ENCODE measurements at places on chromosomes 13 and 19.

DNA sequence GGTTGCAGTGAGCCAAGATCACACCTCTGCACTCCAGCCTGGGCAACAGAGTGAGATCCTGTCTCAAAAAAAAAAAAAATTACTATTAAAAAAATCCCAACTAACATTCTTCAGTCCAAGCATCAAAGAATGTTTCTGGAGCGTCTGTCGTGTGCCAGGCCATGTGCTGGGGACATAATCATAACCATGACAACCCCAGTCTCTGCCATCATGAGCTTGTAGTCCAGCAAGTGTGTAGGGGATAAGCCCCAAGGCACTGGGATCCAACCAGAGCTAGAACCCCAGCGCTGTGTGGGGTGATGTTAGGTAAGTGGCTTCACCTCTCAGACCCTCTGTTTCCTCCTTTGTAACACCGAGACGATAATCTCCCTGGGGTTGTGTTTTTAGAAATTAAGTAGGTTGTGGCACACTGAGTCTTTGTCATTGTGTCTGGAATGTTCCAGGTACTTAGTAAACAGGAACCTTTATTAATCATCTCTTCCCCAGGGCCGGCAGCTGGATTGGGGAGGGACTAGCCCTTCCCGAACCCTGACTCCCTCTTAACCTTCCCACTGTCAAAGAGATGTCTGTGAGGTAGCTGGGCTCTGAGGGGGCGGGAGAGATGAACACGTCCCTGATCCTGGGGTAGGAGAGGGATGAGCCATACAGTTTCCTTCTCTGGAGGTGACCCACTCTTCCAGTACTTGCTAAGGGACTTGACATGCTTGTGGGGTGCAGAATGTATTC lies 5.2 kb downstream of the ITPKC start:
- DNase-seq: no peak

GRCh38 chr13:95315752-95316151 lies 14.5 kb upstream of the ABCC4 start:
- no peak for DNase-seq

DNA sequence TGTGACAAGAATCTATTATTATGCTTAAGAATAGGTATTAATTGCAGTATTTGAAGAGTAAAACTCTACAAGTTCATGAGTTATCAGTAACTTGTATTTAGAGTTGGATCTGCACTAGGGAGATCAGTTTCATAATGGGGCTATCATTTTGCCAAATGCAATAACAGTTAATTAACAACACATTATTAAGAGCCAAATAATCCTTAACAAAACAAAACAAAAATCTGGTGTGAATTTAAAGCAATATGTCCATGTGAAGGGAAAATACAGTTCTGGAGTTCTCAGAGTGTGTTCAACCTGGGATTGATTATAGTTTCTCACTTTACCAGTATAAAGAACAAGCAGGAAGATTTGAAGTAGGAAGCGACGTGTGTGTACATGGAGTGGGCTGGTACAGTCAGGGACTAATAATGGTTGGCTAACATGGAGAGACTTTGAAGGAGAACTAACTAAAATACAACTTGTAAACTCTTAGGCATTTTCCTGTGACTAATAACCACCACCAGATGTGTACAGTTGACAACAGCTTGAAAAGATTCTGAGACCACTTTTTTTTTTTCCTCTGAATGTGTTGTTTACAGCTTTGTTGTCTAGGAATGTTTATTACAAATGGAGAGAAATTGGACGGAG lies 58.5 kb downstream of the POSTN start:
- DNase-seq: no peak

DNA sequence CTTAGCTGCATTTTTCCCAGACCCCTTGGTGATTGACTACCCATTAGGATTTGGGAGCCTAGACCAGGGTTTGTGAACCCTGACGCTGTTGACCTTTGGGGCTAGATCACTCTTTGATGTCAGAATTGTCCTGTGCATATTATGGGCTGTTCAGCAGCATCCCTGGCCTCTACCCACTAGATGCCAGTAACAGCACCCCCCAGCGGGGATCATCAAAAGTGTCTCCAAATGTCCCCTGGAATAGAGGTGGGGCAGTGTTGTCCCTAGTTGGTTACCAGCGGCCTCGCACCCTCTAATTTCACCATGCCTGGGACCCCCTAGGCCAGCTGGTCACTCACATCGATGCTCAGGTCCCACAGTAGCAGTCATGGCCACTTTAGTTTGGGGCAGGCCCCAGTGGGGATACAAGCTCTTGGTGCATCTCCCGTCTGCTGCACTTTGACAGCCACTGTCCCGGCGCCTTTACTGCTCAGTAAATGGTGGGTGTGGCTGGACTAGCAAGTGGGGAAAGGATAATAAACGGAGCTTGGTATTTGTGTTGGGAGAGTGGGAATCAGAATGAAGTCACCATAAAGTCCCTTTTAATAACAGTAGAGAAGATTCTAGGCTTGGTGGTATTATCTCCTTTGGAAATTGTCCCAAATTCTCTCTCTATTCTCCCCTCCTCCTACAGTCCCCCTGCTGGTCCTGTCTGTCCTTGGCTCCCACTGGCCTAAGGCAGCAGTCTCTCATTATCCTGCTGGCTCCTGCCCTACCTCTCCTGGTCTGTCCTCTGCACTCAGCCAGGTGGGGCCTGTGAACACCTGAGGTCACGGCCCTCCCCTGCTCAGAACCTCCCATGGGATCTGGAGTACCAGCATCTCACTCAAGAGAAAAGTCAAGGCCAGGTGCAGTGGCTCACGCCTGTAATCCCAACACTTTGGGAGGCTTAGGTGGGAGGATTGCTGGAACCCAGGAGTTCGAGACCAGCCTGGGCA lies 80.6 kb downstream of the SIPA1L3 start:
- no peak for DNase-seq

DNA sequence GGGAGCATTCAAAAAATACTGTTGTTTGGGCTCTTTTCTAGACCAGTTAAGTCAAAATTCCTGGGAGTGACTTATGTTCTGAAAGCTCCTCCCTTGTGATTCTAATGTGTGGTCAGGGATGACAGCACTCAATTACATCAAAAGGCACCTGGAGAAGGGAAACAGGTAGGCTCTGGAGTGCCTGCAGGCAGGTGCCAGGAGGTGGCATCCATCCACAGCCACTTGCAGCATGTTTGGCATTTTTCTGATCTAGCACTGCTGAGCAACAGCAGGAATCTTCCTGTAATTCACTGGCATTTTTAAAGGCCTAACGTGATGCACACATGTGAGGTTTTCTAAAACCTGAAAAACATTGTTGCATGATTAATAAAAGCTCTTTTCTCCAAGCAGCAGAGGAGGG lies 94.6 kb downstream of the CCNA1 start:
- DNase-seq: no peak

DNA sequence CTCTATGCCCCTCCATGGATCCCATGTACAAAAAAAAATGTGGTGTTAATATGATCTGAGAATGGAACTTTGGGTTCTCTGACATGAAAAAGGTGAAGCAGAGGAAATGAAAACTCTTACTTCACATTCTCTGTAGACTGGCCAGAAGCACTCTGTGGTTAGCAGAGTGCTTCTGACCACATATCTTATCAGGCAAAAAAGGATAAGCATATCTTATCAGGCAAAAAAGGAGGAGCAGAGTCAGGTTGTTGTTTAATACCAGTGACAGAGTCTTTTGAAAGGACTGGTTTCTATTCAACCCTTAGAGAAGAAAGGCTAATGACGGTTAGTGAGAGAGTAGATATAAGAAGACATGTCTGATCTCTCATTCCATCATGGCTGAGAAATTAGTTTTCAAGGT lies 1404.8 kb downstream of the SLITRK1 start:
- no peak for DNase-seq

- no peak for DNase-seq
Measured at GRCh38 chr13:95250961-95251360, 50.3 kb downstream of the ABCC4 start.

- no peak for DNase-seq
Measured at GRCh38 chr19:8194528-8195267, 14.5 kb upstream of the CERS4 start.

DNA sequence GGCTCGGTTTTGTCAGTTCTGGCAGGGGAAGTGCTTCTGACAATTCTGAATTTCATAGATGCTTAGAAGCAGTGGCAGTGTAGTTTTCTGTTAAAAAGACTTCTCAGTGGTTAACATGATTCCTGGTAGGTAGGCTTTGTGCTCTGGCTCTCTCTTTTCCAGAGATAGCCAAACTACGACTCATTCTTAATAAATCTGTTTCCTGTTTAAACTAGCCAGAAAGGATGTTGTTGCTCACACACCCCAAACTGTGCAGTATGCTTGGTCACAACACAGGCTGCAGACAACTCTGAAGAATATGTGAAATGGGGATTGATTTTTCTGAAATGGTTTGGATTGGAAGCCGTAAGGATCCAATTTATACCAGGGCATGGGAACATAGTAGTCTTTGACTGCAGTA lies 711.5 kb downstream of the PCDH17 start:
- DNase-seq: no peak

DNA sequence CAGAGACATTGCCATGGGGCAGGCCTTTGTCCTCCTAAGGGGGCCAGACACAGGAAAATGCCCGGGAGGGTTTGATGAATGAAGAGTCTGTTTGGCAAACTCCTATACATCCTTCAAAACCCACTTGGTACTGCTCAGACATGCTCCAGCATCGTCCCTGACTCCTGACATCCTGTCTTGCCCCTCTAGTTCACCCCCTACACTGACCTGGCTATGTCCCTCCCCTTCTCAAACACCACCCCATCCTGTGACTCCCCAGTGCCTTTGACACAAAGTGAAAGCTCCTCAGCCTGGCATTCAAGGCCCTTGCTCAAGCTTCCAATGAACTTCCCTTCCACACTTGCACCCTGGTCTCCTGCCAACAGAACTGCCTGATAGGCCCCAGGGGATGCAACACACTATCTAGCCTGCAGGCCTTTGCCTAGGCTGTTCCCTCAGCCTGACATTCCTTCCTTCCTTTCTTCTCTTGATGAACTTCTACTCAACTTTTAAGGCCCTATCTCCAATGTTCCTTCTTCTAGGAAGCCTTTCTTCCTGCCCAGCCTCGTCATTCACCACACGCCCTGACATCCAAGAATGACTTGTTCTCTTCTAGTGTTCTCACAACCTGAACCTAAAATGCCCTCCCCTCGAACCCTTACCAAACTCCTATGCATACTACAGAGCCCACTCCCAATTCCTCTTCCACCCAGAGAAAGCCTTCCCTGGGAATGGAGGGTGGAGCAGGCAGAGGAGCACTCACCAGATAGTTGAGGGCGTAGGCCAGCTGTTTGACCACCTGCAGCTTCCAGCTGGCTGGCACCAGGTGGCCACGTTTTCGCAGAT lies 12.4 kb downstream of the JAK3 start:
- DNase-seq: no peak

GRCh38 chr19:1606138-1606651 lies 933 bp upstream of the UQCR11 start:
- DNase-seq: no peak

GRCh38 chr13:24254146-24254841 lies 55.1 kb upstream of the C1QTNF9 start:
- DNase-seq: no peak

GRCh38 chr19:12314553-12314952 lies 18.9 kb downstream of the ZNF563 start:
- DNase-seq: no peak

- no peak for DNase-seq
Measured at GRCh38 chr13:43077461-43077860, 54.1 kb downstream of the DNAJC15 start.

DNA sequence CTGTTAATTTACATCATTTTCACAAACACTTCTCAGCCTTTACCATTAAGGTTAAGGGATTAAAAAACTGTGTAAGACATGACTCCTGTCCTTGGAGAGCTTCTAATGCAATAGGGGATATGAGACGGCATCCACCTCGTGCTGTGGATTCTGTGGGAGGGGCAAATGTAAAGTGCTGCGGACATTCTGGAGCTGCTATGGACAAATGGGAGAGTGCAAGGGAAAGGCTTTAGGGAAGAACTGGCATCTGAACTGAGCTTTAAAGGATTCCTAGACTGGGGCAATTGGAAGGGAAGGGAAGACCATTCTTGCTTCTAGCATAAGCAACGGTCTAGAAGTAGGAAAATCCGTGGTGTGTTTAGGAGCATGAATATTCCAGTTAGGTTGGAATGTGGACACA lies 31.4 kb downstream of the CDADC1 start:
- DNase-seq: no peak

GRCh38 chr19:2358548-2359173 lies 1.4 kb upstream of the TMPRSS9 start:
- no peak for DNase-seq

DNA sequence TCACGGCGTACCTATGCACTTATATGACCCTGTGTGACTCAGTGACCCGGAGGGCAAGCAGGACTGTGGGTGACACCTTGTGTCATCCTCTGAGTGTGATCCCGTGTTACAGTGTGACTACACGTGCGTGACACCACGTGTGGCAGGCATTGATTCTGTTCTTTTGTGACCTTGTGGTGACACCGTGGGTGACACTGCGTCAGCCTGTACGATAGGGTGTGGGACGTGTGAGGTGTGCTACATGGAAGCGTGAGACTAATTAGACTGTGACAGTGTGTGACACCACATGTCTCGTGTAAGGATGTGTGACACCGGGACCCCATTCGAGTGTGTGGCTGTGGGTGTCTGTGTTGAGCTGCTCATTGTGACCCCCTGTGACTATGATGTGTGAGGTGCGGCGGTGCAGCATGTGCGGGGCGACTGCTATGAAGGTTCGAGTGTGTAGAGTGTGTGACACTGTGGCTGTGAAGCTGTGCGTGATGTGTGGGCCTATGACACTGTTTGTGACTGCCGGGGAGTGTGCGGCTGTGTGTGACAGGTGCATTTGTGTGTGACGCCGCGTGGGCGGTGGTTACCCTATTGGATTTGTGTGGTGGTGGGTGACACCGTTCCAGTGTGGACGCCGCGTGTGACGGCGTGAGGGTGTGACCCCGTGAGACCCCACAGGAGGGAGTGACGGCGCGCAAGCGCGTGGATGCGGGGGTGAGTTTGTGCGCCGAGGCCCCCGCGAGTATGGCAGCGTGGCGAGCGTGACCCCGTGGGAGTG lies 399 bp upstream of the SPTBN4 start:
- peak; percentile 47 for DNase-seq

DNA sequence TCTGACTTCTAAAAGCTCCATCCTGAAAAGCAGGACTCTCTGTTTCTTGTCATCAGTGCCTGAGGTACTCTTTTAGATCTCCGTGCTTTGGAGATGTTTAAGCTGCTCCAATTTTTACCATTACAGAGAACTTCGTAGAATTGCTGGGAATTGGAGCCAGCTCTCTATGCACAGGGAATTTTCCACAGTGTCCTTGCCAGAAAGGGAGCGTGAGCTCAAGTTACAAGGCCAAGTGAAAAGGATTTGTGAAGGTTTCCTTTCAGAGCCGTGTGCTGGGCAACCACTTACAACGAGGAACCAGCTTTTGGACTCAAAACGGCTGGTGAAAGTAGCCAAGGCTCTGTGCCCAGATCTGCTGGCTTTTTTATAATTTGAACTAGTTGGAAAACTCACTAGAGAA lies 82.6 kb downstream of the NUFIP1 start:
- DNase-seq: no peak

Measured in HuH-7.5 (cell line).